Neural progenitor cell (in vitro differentiated cells): ENCODE measurements at places on chromosomes 3 and 15. TPM values are rescaled to one million over a fixed set of nuclear protein-coding genes. Genes with fewer than 3 reads are reported as not detected.

DNA sequence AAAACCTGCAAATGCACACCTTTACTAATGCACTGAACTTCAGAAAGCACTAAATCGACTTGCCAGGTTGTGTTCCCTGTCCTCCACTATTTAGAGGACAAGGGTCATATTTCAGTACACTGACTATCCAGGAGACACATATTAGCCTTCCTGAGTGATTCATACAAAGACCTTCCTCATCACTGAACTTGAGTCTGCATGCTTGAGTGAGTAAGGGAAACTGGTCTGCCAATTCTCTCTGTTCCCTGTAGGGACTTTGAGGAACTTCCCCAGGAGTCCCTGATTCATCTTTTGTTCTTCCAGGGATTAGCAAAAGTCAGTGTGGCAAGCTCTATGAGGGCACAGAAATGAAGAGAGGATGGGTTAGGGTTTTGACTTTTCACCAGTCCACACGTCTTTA, 565.9 kb downstream of the PDCD6IP start:
- H3K4me1 ChIP-seq = peaks cover 7% of the 10 kb centered on the region
- peak; percentile 41 for DNase-seq
- H3K4me3 ChIP-seq = no peak overlapping the region
- H3K27me3 ChIP-seq = peaks cover 12% of the 10 kb centered on the region
- H3K27ac ChIP-seq = no peak overlapping the region

GRCh38 chr3:110711851-110712516, 359.6 kb upstream of the NECTIN3 start:
- no peaks in the 10 kb centered on the region for H3K36me3 ChIP-seq
- no peak overlapping the region for H3K4me3 ChIP-seq
- H3K27ac ChIP-seq = no peak overlapping the region
- no peaks in the 10 kb centered on the region for H3K4me1 ChIP-seq
- no peaks in the 10 kb centered on the region for H3K27me3 ChIP-seq

GRCh38 chr15:57785959-57786358, 79.4 kb downstream of the POLR2M start:
- H3K36me3 ChIP-seq = no peaks in the 10 kb centered on the region
- no peak overlapping the region for H3K4me3 ChIP-seq
- no peak for DNase-seq
- no peaks in the 10 kb centered on the region for H3K4me1 ChIP-seq
- no peak overlapping the region for H3K27ac ChIP-seq

- peaks cover 23% of the 10 kb centered on the region for H3K4me1 ChIP-seq
- no peaks in the 10 kb centered on the region for H3K27me3 ChIP-seq
- H3K36me3 ChIP-seq = peaks cover 9% of the 10 kb centered on the region
Measured at GRCh38 chr3:123870033-123870432, 14.1 kb downstream of the MYLK start.

DNA sequence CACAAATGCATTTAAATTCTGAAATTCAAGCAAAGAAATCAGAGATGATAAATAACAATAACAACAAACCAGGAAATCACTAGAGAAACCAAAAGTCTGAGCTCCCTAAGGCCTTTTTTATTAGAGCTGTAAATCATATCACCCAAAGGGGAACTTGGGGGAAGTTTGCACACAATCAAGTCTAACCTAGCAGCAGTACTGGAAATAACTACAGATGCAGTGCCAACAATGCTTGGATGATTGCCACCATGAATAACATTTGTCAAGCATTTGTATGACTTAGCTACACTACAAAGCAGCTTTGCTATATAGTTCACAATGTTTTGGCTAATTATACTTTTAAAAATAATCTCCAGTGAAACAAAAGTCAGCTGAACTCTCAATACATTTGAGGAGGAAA, 27.8 kb downstream of the SHQ1 start:
- no peak overlapping the region for H3K27ac ChIP-seq
- no peaks in the 10 kb centered on the region for H3K27me3 ChIP-seq
- no peak for DNase-seq
- H3K36me3 ChIP-seq = no peaks in the 10 kb centered on the region
- H3K4me1 ChIP-seq = no peaks in the 10 kb centered on the region
- H3K4me3 ChIP-seq = no peak overlapping the region

GRCh38 chr3:110727056-110727455, 344.6 kb upstream of the NECTIN3 start:
- H3K4me3 ChIP-seq = no peak overlapping the region
- H3K36me3 ChIP-seq = no peaks in the 10 kb centered on the region
- no peaks in the 10 kb centered on the region for H3K4me1 ChIP-seq
- no peaks in the 10 kb centered on the region for H3K27me3 ChIP-seq
- H3K27ac ChIP-seq = no peak overlapping the region

DNA sequence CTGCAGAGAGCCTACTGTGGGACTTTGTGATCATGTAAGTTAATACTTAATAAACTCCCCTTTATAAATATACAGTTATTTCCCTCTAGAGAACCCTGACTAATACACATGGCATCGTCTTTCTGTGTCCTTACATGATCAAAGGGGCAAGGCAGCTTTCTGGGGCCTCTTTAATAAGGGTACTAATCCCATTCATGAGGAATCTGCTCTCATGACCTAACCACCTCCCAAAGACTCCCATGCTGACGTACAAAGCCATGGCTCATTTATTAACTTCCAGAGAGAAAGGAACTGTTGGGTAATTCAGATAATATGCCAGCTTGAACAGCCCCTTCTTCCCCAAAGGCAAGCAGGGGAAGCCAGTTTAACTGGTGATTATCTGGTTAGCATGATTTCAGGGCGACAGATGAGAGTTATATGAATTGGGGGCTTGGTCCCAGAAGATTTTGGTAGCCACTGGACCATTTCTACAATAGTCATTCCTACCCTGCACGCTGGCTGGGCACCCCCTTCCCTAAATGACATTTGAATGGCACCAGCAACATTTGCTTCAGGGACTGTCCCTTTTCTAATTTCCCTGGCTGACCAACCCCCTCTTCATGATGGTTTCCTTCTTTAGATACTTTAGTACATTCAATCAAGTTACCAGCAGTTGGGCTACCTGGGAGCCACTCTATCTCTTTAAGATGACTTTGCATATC, 83.6 kb upstream of the C3orf80 start:
- no peak overlapping the region for H3K27ac ChIP-seq
- DNase-seq = no peak
- H3K27me3 ChIP-seq = no peaks in the 10 kb centered on the region
- no peak overlapping the region for H3K4me3 ChIP-seq
- no peaks in the 10 kb centered on the region for H3K36me3 ChIP-seq

DNA sequence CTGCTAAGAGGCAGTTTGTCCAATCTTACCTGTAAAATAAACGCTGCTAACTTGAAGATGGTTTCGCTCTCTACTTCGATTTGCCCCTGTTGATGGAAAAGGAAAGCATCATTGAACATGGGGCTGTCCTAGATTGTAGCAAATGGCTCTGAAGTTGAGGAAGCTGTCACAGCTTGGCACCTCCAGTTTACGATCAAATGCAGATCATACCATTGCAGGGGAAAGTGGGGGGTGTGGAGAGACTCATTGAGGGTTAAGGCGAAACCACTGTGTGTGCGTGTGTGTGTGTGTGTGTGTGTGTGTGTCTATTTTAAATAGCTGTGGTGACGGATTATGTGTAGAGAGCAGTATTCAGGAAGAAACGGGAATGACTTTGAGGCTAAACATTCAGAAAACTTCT, 127.6 kb upstream of the LMOD3 start:
- DNase-seq = peak; percentile 74
- H3K27ac ChIP-seq = no peak overlapping the region
- no peak overlapping the region for H3K4me3 ChIP-seq
- peaks cover 43% of the 10 kb centered on the region for H3K4me1 ChIP-seq

- peaks cover 55% of the 10 kb centered on the region for H3K4me1 ChIP-seq
- no peaks in the 10 kb centered on the region for H3K36me3 ChIP-seq
- H3K27ac ChIP-seq = no peak overlapping the region
Measured at GRCh38 chr3:157373783-157374182, 62.9 kb upstream of the PTX3 start.

GRCh38 chr3:182962166-182962565, 18.2 kb downstream of the DCUN1D1 start:
- H3K4me3 ChIP-seq = no peak overlapping the region
- peaks cover 26% of the 10 kb centered on the region for H3K36me3 ChIP-seq
- H3K27ac ChIP-seq = no peak overlapping the region
- no peaks in the 10 kb centered on the region for H3K27me3 ChIP-seq

DNA sequence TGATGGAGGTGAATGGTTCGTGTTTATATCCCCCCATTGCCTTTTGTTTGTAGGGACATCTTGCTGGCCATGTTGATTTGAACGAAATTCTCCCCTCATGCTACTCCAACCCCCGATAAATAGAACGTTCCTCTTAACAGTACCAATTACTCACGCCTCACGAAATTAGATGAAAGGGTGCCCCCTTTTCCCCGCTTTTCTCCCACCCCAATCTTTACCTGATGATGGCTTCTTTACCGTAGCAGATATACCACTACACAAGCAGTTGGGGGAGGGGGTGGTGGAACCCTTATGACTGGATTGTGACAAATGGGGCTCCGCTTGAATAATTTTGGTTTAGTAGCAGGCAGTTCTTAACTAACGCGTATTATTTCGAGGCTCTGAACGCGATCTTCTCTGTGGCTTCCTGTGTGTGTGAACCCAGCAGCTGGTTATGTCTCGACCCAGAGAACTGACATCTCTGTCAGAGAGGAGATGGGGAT, 1.1 kb downstream of the PIAS1 start:
- DNase-seq = peak; percentile 56
- no peak overlapping the region for H3K27ac ChIP-seq
- no peaks in the 10 kb centered on the region for H3K27me3 ChIP-seq
- peaks cover 42% of the 10 kb centered on the region for H3K4me1 ChIP-seq
- H3K4me3 ChIP-seq = peak overlapping the region; percentile 98
- H3K36me3 ChIP-seq = no peaks in the 10 kb centered on the region

DNA sequence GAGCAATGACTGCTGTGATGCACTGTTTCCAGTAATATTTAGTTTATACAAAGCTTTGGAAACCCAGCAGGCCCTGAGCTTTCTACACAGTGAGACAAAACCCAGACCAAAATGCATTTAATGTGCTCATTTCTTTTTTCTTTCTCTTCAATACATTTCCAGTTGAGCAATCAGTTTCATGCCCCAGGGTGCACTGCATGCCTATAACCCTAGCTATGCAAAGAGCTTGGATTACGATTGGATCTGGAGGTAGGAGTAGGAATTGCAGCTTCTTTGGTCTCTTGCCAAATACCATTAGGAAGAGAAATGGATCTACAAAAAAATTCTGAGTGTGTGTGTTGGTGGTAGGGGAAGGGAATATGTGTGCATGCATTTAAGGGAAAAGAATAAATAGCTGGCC, 1001.4 kb downstream of the SQOR start:
- H3K4me1 ChIP-seq = peaks cover 20% of the 10 kb centered on the region
- no peak overlapping the region for H3K27ac ChIP-seq
- no peaks in the 10 kb centered on the region for H3K36me3 ChIP-seq
- H3K27me3 ChIP-seq = no peaks in the 10 kb centered on the region
- H3K4me3 ChIP-seq = no peak overlapping the region

- H3K27me3 ChIP-seq = no peaks in the 10 kb centered on the region
- no peak overlapping the region for H3K4me3 ChIP-seq
- no peak overlapping the region for H3K27ac ChIP-seq
- peaks cover 31% of the 10 kb centered on the region for H3K4me1 ChIP-seq
- no peaks in the 10 kb centered on the region for H3K36me3 ChIP-seq
- DNase-seq = no peak
Measured at GRCh38 chr3:169199283-169199682, 464.2 kb downstream of the MECOM start.

DNA sequence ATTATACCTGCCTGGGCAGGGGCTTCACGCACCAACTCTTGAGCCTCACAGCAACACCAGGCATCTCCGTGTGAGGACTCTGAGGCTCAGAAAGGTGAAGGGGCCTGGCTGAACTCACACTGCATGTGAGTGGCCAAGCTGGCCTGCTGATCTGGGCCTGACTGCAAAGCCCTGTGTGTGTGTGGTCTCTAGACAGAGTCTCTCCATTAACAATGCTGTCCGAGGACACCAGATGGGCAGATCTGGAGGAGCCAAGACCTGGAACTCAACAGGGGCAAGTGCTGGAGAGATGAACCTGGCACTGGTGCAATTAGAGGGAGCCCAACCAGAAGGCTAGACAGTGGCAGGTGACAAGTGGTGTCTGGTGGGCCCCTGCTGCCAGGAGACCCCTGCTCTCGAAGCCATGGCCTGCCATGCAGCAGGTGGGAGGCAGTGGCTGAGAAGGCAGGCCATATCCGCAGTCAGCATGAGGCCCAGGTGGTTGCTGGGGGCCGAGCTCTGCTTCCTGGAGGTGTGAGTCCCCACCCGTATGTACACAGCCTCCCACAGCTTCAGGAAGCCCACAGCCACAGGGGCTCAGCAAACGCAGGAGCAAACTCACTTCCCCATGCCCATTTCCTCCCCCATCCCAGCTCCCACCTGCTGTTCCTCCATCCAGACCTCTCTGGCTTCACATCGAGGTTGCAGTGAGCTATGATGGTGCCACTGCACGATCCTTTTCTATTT, 39.0 kb downstream of the CYP11A1 start:
- no peak for DNase-seq
- H3K4me1 ChIP-seq = no peaks in the 10 kb centered on the region
- H3K4me3 ChIP-seq = no peak overlapping the region

DNA sequence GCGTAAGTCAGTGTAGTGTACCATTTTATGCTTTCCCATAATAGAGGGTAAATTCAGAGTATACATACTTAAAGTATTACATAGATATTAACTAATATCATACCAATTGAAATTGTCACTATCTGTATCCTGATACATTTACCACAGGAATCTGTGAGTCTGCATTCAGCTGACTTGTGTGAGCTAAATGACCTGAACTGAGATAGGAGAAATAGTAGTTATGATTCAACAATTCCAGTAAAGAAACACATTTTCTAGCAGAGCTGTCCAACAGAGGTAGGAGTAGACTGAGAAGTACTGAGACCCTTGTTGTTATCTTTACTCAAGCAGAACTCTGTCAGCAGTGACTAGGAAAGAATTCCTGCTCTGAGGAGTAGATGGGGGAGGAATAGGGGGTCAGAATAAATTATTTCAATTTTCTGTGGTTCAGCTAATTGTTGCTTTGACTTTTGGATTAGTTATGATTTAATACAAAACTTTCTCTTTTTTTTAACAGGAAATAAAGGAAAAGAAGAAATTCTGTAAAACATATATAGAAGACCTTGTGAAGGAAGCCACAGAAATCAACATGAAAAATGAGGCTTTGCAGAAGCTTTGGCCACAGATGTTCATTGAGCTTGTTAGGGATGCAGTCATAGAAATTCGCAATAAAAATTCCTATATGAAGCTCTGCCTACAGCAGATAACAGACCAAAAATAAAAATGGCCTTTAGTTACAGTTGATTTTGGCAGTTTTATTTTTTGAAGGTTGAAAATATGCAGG, 66.2 kb upstream of the THSD4 start:
- H3K36me3 ChIP-seq = no peaks in the 10 kb centered on the region
- H3K4me1 ChIP-seq = no peaks in the 10 kb centered on the region
- H3K27ac ChIP-seq = no peak overlapping the region
- DNase-seq = no peak
- H3K27me3 ChIP-seq = no peaks in the 10 kb centered on the region

The RASGRF1 gene
- 0.22 and 0.59 TPM in 2 replicates for total RNA-seq

The RBP2 gene
- not detected in 2 replicates for total RNA-seq

The NUP210 gene
- total RNA-seq = 37.1 and 78.9 TPM in 2 replicates

The SLC22A14 gene
- total RNA-seq = not detected in 2 replicates

The HLTF gene
- 39.5 and 76.1 TPM in 2 replicates for total RNA-seq

The EFHB gene
- total RNA-seq = 1.7 and 2.0 TPM in 2 replicates
